Aorta (tissue), 5 donors: ENCODE measurements at places on chromosomes 11 and 22. TPM values are rescaled to one million over a fixed set of nuclear protein-coding genes. Genes with fewer than 3 reads are reported as not detected.

Gene CRACR2B
- polyA plus RNA-seq, result 4.8 TPM

Gene CABP7
- polyA plus RNA-seq, result 0.10 TPM

Gene NEFH
- polyA plus RNA-seq, result not detected

Gene OR8A1
- polyA plus RNA-seq, result not detected

Gene OR51G1
- not detected for polyA plus RNA-seq

Gene HDHD5
- 30.6 TPM for polyA plus RNA-seq

Gene OR8G1
- not detected for polyA plus RNA-seq

Gene BATF2
- polyA plus RNA-seq, result 1.9 TPM

Gene CHRDL2
- 0.23 TPM for polyA plus RNA-seq

Gene OR51B5
- polyA plus RNA-seq, result not detected

Gene SEZ6L
- polyA plus RNA-seq, result not detected

Gene SLC37A2
- 6.8 TPM for polyA plus RNA-seq

Gene ALG12
- polyA plus RNA-seq, result 13.4 TPM

Gene APLP2
- polyA plus RNA-seq, result 405 TPM

Gene CLDN5
- polyA plus RNA-seq, result 4.0 TPM

Gene UBQLNL
- polyA plus RNA-seq, result 1.6 TPM
